ENCODE measurements at places on chromosomes 4 and X.

- DNase-seq, result no peak
These were observed 8.0 kb downstream of the PRSS12 start for GRCh38 chr4:118344801-118345200.

GRCh38 chr4:7771541-7772507 is 167.8 kb downstream of the AFAP1 start:
- no peak for DNase-seq

DNA sequence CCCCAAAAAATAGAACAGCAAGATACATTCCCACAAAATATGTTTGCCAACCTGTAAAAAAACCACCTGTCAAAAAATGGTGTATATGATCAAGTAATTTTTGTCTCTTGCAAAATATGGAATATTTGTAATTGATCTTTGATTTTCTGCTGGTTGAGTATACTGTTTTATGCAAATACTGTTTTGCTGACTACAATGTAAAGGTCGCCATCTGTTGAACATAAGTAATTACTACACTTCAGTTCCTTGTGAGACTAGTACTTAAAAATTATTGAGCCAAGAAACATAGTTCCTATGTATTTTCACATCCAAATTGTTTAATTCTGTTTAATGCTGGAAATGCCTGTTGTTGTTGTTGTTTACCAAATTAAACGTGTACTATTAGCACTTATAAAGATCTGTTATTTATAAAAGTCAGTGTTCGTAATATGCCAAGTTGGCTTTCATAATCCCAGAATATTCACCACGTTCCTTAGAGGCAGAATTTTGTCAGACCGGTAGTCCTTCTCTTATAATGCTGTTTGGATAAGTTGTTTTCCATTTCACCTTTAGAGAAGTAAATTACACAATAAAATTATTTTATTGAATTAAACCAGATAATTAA is 144.2 kb downstream of the PDLIM5 start:
- no peak for DNase-seq

DNA sequence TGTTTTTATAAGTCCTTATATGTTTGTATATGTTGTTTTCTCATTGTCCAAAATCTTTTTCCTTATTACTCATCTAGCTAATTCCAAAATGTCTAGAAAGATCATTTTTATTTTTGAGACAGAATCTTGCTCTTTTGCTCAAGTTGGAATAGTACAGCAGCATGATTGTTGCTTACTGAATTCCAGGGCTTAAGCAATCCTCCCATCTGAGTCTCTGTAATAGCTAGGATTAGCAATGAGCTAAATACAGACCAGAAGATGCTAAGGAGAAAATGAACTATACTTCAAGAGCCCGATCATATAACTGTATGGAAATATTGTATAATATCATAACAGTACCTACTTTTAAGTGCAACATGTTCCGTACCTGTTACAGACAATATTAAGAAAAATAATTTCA is 1027.0 kb downstream of the STIM2 start:
- no peak for DNase-seq

Measured in effector CD8-positive, alpha-beta T cell (primary cell).